ENCODE measurements at places on chromosomes 2 and 18. TPM values are rescaled to one million over a fixed set of nuclear protein-coding genes. Genes with fewer than 3 reads are reported as not detected.

- H3K36me3 ChIP-seq = no peaks in the 10 kb centered on the region
- H3K4me1 ChIP-seq = no peaks in the 10 kb centered on the region
Observed at GRCh38 chr2:7023542-7023941, 106.3 kb downstream of the RNF144A start.

DNA sequence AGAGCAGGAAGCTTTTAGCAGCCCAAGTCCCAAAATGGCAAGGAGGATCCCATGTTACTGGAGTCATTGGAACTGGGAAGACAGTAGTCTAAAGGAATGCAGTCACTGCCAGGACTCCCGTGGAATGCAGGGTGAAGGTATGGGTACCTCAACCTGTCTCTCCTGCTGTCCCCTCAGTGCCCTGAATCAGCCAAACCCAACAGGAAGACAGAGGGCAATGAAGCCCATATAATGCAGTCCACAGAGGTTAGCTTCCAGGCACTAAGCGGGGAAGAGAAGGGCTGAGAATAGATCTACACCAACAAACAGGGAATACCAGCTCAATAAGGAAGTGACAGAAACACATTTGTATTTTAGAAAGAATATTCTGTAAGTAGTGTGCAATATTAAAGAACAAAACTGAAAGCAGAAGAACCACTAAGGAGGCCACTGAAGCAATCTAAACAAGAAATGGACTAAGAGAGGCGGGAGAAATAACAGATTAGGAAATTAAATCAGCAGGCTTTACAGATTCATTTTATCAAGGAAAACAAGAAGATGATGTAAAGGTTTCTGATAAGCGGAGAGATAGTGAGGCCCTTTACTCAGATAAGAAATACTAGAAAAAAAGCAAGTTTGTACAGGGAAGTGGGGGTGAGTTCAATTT, 8.3 kb downstream of the NEMP2 start:
- H3K4me3 ChIP-seq = no peak overlapping the region
- DNase-seq = no peak
- peaks cover 14% of the 10 kb centered on the region for H3K4me1 ChIP-seq
- H3K36me3 ChIP-seq = no peaks in the 10 kb centered on the region
- no peak overlapping the region for H3K27ac ChIP-seq

GRCh38 chr2:237164474-237165042, 78.9 kb downstream of the COPS8 start:
- no peak for DNase-seq
- no peaks in the 10 kb centered on the region for H3K36me3 ChIP-seq
- H3K27me3 ChIP-seq = no peaks in the 10 kb centered on the region
- H3K4me1 ChIP-seq = no peaks in the 10 kb centered on the region
- peak overlapping the region; percentile 46 for H3K27ac ChIP-seq

GRCh38 chr2:20997953-20998722, 45.7 kb downstream of the APOB start:
- H3K27ac ChIP-seq = no peak overlapping the region
- no peak overlapping the region for H3K4me3 ChIP-seq
- H3K27me3 ChIP-seq = no peaks in the 10 kb centered on the region
- no peaks in the 10 kb centered on the region for H3K36me3 ChIP-seq
- H3K4me1 ChIP-seq = no peaks in the 10 kb centered on the region

- no peak overlapping the region for H3K4me3 ChIP-seq
- H3K27me3 ChIP-seq = no peaks in the 10 kb centered on the region
- DNase-seq = no peak
- H3K4me1 ChIP-seq = no peaks in the 10 kb centered on the region
- H3K27ac ChIP-seq = no peak overlapping the region
Observed at GRCh38 chr2:3001615-3002560, 375.7 kb downstream of the EIPR1 start.

- H3K4me1 ChIP-seq = no peaks in the 10 kb centered on the region
- no peak overlapping the region for H3K27ac ChIP-seq
- no peak overlapping the region for H3K4me3 ChIP-seq
- no peaks in the 10 kb centered on the region for H3K36me3 ChIP-seq
- DNase-seq = no peak
Observed at GRCh38 chr2:2847209-2847676, 516.2 kb upstream of the MYT1L start.

- H3K36me3 ChIP-seq = no peaks in the 10 kb centered on the region
- peak overlapping the region; percentile 84 for H3K27ac ChIP-seq
- peak; percentile 24 for DNase-seq
- peaks cover 12% of the 10 kb centered on the region for H3K27me3 ChIP-seq
- H3K4me1 ChIP-seq = peaks cover 38% of the 10 kb centered on the region
Observed at GRCh38 chr2:127658641-127659407, 12.9 kb downstream of the GPR17 start.

Gene LONRF2
- 2.5 TPM for total RNA-seq

Data from transverse colon (tissue), 4 donors.